CD4-positive, alpha-beta T cell (primary cell): ENCODE measurements at places on chromosomes 5 and 9. TPM values are rescaled to one million over a fixed set of nuclear protein-coding genes. Genes with fewer than 3 reads are reported as not detected.
A peak's percentile ranks its signal among the peaks of the same experiment; 100 is the strongest.

DNA sequence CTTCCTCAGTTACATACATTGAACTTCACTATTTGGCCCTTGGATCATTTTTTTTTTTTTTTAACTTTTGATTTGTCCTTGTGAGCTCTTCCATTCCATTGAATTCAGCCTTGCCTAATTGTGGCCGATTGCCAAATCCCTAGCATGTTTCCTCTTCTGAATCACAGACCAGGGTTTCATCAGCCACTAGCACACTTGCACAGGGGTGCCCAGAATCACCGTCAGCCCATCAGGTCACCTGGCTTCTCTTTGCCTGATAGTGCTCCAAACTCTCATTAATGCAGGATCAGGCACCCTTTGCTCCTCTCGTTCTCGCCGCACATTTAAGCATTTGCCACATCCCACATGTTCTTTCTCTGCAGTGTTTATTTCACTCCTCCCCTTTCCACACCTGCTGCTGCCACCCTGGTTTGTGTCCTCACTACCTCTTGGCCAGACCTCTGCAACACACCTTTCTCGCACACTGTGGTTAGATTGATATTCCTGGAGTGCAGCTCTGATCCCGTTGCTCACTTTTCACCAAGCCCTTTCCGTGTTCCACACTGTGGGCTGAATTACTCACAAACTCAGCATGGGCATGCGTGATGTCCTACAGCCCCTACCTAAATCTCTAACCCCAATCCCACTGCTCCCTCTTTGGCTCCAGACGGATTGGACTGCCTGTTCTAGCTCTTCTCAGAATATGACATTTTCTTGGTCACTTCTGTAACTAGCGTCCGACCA lies 9.8 kb downstream of the PIK3R1 start:
- H3K27me3 ChIP-seq: no peaks in the 10 kb centered on the region
- H3K27ac ChIP-seq: no peak overlapping the region
- H3K36me3 ChIP-seq: peaks cover 38% of the 10 kb centered on the region
- peaks cover 46% of the 10 kb centered on the region for H3K4me1 ChIP-seq
- no peak overlapping the region for H3K4me3 ChIP-seq

GRCh38 chr5:75856056-75856455 lies 138.8 kb upstream of the POC5 start:
- H3K27me3 ChIP-seq: no peaks in the 10 kb centered on the region
- no peak for DNase-seq
- no peak overlapping the region for H3K4me3 ChIP-seq

GRCh38 chr5:80184235-80185023 lies 71.4 kb downstream of the SERINC5 start:
- no peaks in the 10 kb centered on the region for H3K27me3 ChIP-seq
- H3K4me3 ChIP-seq: no peak overlapping the region
- H3K4me1 ChIP-seq: peaks cover 90% of the 10 kb centered on the region

GRCh38 chr5:116959843-116960242 lies 385.2 kb upstream of the SEMA6A start:
- no peak overlapping the region for H3K4me3 ChIP-seq
- no peak overlapping the region for H3K27ac ChIP-seq
- no peaks in the 10 kb centered on the region for H3K4me1 ChIP-seq
- no peaks in the 10 kb centered on the region for H3K27me3 ChIP-seq

- peaks cover 5% of the 10 kb centered on the region for H3K4me1 ChIP-seq
- H3K36me3 ChIP-seq: no peaks in the 10 kb centered on the region
- H3K27ac ChIP-seq: no peak overlapping the region
Measured at GRCh38 chr9:128861501-128861900, 20.2 kb downstream of the KYAT1 start.

DNA sequence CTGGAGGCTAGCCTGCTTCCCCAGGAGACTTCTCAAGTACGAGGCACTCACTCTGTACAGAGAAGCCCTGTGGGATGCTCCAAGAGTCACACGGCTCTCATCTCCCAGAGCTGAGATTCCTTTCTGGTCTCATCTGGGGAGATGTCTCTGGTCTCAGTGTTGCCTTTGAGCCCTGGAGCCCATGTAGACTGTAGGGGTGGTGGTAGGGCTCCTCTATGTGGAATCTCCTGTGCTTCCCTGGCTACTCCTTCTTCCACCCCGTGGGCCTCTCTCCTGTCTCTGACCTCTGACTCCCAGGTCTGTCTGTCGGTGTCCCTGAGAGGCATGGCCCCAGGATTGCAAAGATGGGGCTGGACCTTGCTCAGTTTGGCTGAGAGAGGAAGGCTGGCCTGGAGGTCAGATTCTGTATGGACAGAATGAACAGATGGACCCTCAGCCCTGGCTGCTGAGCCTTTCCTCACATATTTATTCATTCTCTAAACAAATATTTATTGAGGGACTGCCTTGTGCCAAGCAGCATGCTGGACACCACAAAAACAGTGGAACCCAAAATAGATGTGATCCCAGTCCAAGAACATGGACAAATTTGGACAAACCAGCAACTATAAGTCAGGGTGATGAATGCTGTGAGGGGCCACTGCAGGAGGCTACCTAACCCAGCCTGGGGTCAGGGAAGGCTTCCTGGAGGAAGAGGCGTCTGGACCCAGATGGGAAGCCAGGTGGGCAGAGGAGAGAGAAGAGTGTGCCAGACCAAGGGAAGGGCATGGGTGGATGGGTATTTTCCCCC lies 2.6 kb downstream of the CCL19 start:
- DNase-seq: no peak
- no peak overlapping the region for H3K4me3 ChIP-seq
- no peaks in the 10 kb centered on the region for H3K27me3 ChIP-seq
- H3K36me3 ChIP-seq: no peaks in the 10 kb centered on the region

DNA sequence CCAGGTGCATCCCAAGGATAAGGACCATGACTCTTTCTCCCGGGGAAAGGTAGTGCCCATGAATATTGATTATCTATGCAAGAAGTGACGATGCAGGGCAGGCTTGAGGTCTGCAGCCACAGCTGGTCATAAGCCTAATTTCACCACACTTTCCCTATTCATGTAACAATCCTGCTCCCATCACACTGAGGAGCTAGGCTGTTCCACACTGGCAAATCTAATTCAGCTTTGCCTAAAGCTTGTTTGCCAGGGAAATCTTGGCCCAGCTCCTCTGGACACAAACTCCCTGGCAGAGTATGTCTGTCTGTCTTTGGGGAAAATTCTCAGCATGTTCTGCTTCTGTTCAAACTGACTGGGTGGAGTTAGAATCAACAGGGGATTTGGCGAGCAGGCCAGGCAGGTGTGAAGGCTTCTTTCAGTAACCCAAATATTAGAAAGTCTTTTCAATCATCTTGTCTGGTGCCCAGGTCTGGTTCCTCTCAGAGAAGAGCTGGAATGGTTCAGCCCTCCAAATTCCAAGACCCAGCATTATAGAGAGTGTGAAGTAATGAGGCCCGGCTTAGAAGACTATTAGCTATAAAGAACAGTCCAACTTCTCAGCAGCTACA lies 88.5 kb upstream of the SPDL1 start:
- H3K4me1 ChIP-seq: no peaks in the 10 kb centered on the region
- DNase-seq: no peak
- H3K36me3 ChIP-seq: no peaks in the 10 kb centered on the region
- no peak overlapping the region for H3K27ac ChIP-seq
- no peak overlapping the region for H3K4me3 ChIP-seq

DNA sequence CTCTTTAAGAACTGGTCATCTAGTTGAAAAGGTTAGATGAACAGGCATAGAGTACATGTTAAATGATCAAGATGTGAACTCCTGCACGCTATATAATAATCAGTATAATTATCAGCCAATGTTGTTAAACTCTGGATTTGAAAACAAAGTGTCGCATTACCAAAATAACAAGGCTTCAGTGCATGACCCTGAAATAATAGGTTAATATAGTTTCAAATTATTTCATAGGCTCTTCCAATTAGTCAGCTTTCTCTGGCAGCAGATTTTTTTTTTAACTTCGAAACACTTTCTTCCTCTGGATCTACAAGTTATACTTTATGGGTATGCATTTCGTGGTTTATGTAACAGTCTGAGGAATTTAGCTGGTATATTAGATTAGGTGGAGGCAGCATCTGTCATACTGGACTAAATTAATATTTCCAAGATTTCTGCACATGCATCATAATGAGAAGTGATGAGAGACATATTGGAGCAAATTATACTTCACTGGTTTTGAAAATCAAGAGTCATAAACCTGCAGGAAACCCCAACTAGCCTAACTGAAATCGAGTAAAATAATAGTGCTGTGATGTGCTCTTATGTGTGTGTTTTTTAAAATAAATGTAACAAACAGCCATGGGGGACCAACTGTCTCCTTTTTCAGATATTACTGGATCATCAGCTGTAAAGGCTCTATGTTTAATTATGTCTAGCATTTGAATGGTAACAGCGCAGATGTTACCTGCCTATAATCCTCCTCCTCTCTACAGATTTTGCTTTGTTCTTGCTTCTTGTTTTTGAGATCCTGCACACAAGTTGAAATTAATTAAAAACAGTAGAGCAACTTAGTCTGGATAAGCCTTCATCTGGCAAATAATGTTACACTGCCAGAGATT lies 85.9 kb upstream of the CKMT2 start:
- no peaks in the 10 kb centered on the region for H3K36me3 ChIP-seq
- H3K27ac ChIP-seq: no peak overlapping the region
- H3K27me3 ChIP-seq: no peaks in the 10 kb centered on the region
- peak overlapping the region; percentile 23 for H3K4me3 ChIP-seq
- no peak for DNase-seq
- H3K4me1 ChIP-seq: no peaks in the 10 kb centered on the region

Gene HAPLN1
- total RNA-seq: not detected

Gene PPP2CA
- total RNA-seq: 188 TPM
